Osteocyte (in vitro differentiated cells): ENCODE measurements at places on chromosomes 6 and 20. TPM values are rescaled to one million over a fixed set of nuclear protein-coding genes. Genes with fewer than 3 reads are reported as not detected.

GMEB2 gene
- 10.9 and 12.1 TPM in 2 replicates for total RNA-seq

NOL7 gene
- total RNA-seq: 48.7 and 50.9 TPM in 2 replicates

SIRPD gene
- not detected in 2 replicates for total RNA-seq

C20orf202 gene
- not detected in 2 replicates for total RNA-seq

NR2E1 gene
- total RNA-seq: not detected in 2 replicates

KHDC1 gene
- total RNA-seq: 4.1 and 4.5 TPM in 2 replicates

SNAP25 gene
- total RNA-seq: 0.81 and 1.6 TPM in 2 replicates

- DNase-seq: no peak
Measured at GRCh38 chr6:14511061-14511586, 393.6 kb downstream of the CD83 start.

GRCh38 chr6:142881761-142882160 lies 63.2 kb downstream of the HIVEP2 start:
- DNase-seq: no peak

DNA sequence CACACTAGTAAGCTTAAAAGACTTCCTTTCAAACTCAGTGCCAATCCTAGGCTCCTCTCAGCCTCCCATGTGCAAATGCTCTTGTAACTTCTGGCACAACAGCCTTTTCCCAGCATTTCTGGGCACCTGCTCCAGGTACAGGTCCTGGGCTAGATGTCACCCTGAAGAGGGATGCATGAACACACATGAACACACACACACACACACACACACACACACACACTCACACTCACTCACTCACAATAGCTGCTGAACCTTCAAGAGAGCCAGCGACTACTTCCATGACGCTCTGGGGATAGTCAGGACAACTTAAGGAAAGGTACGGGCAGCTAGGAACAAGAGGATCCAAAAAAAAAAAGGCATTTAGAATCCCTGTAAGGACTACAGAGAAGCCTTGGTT lies 122.8 kb downstream of the INSM1 start:
- DNase-seq: no peak

- peak; percentile 76 for DNase-seq
Measured at GRCh38 chr20:49186535-49187329, 1.4 kb downstream of the STAU1 start.

DNA sequence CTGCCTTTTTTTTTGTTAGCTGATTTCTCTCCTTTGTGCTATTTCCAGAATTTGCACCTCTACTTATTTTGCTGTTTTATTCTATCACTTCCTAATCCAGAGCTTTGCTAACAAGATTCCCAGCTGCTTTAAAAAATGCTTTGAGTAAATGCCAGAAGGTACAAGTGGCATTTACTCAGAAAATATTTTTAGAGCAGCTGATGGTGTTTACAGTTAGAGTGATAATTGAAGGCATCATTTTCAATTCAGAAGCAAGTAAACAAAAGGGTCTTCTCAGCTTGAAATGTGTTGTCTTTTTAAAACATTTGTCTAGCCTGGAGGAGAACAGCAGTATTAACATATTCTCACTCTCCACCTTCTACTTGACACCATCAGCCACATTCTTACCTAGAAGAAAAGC lies 99.9 kb downstream of the OTOR start:
- DNase-seq: no peak

- DNase-seq: no peak
Measured at GRCh38 chr6:54390362-54390761, 82.1 kb downstream of the TINAG start.
